ENCODE measurements at places on chromosomes 3 and 15.

DNA sequence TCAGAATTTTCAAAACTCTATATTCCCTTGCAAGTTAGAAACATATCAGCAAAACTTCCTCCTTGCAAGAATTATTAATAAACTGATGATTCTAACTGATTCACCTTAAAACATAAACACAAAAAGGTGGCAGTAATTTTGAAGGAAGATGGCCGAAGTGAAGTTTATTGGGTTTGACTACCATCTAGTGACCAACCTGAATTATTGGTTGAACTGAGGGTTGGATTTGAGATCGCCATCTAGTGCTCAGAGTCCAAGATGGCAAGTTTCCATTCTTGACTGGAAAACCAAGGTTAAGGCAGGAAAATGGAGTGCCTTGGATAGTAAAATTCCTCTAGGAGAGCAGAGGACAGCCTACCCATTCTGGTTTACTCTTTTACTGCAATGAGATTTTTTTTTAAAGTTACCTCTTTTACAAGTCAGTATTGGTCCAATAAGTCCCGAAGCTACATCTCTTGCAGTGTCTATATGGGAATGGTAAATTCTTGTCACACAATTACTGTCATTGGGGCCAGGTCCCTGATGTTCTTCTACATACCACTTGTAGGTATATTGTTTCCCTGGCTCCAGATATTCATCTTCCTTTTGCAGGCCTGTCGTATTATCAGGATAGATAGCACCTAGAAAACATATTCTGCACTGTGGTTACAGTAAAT, 51.6 kb upstream of the CP start:
- DNase-seq: peak; percentile 89

DNA sequence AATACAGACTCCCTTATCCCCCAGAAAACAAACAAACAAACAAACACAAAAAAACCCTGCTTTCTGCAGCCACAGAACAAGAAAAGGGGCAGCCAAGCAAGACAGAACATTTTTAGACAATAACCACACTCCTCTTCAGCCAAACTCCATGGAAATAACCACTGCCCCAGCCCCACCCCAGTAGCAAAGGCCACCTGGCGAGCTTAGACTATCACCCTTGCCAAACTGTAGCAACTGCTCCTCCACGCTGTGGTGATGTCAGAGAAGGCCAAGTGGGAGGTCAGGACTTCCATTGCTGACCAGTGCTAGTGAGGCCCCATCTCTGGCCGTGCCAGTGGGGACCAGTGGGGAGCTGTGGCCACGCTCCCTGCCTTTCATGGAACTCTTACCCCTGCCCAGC, 60.3 kb upstream of the CHRNA7 start:
- DNase-seq: no peak

- peak; percentile 49 for DNase-seq
Observed at GRCh38 chr3:170848292-170848917, 21.6 kb downstream of the RPL22L1 start.

- DNase-seq: peak; percentile 17
Observed at GRCh38 chr15:49678655-49679054, 57.8 kb downstream of the DTWD1 start.

DNA sequence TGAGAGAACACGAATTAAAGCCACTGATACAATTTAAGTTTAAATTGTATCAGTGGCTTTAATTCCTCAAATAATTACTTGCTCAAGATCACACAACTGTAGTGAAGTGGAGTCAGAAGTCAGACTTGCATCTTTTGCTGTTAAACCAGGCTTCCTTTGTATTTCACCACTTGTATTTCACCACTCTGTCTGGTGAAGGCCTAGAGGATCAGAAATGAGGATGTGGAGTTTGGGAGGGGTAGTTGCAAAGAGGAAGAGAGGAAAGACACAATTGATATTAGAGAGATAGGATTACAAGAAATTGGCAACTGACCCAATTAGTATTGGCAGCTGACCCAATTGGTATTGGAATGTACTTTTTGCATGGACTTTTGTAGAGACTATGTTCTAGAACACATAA, 288.1 kb upstream of the GPR149 start:
- DNase-seq: no peak

DNA sequence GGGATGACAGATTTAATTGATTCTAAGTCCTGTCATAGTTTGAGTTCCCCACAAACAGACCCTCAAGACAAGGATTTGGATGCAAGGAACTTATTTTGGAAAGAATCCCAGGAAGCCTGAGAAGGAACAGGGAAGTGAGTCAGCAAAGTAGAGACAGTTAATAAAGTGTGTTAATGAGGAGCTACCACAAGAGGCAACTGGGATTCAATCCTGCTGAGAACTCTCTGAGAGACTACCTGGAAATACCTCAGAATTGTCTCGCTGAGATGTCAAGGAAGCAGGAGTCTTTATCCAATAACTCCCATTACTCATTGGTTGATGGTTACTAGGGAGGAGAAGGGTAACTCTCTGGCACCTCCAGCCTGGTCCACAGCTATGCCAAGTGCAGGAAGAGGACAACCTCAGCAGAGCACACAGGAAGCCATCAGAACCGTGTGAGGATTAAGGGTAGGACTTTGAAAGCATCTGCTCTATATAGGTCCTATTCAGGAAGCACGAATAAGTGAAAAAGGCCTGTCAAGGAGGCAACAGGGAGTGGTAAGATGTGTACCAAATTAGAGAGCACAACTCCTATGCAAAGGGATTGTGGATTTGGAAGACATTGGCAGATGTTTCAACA, 311.1 kb upstream of the KCNH8 start:
- DNase-seq: no peak
